ENCODE measurements at places on chromosomes 7 and 10.
A peak's percentile ranks its signal among the peaks of the same experiment; 100 is the strongest.

GRCh38 chr7:30142710-30143109 is 7.9 kb downstream of the MTURN start:
- peak; percentile 60 for DNase-seq

DNA sequence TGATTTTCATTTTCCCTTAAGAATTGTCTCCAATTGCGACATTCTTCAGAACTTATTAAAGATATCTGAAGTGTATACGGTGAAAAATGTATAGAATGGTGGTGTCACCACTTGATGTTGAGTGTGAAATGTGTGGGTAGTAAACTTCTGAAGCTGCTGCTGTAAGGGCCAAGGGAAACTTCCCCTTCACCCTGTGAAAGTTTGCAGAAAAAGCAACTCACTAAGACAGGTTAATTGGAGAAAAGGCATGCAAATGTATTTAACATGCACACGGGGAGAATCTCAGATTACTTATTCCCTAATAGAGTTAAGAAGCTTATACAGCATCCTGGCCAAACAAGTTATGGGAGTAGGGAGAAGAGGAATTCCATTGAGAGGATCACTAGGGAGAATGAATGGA is 173.0 kb downstream of the NSUN6 start:
- no peak for DNase-seq

GRCh38 chr10:73218431-73219191 is 28.4 kb downstream of the DNAJC9 start:
- DNase-seq, result no peak

DNA sequence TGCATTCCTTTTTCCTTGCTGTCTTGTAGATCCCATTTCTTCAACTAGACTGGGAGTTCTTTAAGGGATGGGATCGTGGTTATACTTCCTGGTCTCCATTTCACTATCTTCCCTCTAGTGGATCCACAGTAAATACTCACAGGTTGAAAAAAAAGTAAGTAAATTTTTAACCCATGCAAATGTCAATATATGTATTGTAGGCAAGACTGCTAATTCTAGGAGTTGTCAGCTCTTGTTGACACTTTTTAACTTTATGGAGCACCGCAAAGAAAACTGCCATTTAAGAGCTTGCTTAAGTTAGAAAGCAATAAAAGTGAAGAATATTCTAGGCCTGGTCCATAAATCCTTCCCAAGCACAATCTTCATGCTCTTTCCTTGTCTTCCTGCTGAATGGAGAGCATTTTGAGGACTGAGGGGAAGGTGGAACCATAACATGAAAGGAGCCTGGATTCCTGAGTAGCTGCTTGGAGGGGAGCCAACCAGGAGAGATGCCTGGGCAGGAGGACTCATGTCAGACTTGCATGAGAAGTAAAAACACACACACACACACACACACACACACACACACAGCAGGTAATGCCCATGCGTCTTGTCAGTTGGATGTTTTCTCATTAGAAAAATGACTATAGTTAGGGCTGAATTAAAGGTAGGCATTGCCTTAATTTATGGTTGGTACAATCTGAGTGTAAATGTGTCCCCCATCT is 32.2 kb downstream of the VWA2 start:
- DNase-seq, result no peak

DNA sequence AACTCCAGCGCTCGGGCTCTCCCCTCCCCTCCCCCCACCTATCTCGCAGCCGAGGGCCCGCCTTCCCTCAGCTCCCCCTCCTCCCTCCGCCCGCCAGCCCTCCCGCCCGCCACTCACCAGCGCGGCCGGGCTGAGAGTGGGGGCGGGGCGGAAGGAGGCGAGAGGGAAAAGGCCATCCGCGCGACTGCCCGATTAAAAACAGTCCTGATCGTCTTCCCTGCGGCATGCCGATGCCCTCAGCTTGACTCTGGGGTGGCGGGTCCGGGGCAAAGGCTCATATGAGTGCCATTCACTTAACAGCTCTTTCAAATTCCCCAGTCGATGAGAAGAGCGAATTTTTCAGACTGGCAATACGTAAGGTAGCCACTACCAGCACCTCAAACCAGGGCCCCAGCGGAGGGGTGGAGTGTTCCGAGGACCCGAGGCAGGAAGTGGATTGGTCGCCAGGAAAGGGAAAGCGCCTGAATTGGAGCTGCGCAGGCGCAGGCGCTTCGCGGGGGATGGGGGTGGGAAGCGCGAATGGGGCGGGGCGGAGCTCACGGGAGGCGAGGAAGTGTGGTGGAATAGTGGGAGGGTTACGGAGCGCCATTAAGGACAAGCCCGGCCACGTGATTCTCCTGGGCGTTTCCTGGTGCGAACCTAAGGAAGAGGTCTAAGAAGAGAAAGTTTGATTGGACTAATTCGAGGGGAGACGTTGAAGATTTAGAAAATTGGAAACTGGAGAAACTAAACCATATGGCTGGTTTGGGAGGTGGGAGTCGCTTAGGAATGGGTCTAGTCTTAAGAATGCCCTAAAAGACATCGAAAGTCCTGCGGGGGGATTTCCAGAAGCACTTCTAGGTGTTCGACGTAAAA is at the start of gene UPF2:
Gene UPF2 (minus strand): TSS at position 13 of the 855 bp plus-strand sequence. CDS start 7,386 bp downstream, outside the sequence.
- DNase-seq, result peak; percentile 100

- DNase-seq, result no peak
Observed at GRCh38 chr7:34361663-34362250, 296.3 kb upstream of the NPSR1 start.

GRCh38 chr7:157568770-157569584 is 232.2 kb downstream of the DNAJB6 start:
- DNase-seq, result peak; percentile 43

GRCh38 chr7:73308665-73309214 is at the start of gene NSUN5:
Gene NSUN5, minus strand, starts transcription at chr7:73308826. Its CDS starts 36 bp downstream, at chr7:73308790.
- peak; percentile 77 for DNase-seq

GRCh38 chr7:28236560-28236959 is 56.0 kb upstream of the JAZF1 start:
- no peak for DNase-seq

- DNase-seq, result no peak
Observed at GRCh38 chr7:24123076-24123475, 160.9 kb upstream of the NPY start.

- no peak for DNase-seq
Observed at GRCh38 chr7:98526059-98526458, 91.0 kb upstream of the NPTX2 start.

DNA sequence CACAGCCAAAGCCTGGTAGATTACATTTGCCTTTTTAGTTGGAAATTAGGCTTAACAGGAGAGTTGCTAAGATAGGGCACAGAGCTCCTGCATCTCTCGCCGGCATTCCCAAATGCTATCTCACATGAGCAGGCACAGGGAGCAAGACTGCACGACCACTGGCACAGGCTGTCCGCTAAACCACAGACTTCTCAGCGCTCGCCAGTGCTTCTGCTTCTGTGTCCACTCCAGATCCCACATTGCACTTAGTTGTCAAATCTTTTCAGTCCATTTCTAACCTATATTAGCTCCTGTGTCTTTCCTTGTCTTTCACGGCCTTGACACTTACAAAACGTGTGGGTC is 138.9 kb downstream of the EGFR start:
- DNase-seq, result no peak

DNA sequence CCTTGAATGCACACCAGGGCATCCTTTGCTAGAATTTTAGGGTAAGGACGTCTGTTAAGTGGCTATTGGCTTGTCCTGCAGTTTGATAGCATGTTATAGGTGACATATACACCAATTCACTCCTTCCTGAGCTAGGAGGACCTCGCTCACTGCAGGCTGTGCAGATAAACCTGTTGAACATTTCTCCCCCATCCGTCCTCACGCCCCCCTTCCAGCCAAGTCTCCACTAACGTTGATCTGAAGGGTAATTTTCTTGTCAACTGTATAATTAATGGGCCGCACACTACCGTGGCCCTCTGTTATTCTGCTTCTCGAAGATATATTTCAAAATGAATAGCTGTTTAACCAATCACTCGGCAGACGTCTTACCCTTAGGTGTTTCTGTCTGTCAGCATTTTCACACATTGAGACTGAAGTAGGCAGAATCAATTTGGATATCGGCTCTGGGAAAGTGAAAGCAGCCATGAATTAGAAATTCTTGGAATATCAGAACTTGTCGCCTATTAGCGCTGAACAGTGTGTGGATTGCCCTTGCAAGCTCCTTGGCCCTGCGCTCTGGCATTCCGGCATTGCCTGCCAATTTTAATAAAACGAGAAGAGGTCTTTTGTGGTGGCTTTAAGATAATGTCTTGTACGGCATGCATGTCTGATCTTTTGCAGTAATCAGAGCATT is 905.3 kb downstream of the TYW1 start:
- no peak for DNase-seq

- no peak for DNase-seq
Observed at GRCh38 chr10:43177595-43177994, 39.4 kb downstream of the CSGALNACT2 start.

- DNase-seq, result peak; percentile 94
Observed at GRCh38 chr10:102641880-102642735, 2.2 kb upstream of the TRIM8 start.

- DNase-seq, result no peak
Observed at GRCh38 chr10:127500127-127500526, 49.0 kb upstream of the NPS start.

GRCh38 chr7:29270594-29271318 is 76.2 kb downstream of the CHN2 start:
- no peak for DNase-seq

DNA sequence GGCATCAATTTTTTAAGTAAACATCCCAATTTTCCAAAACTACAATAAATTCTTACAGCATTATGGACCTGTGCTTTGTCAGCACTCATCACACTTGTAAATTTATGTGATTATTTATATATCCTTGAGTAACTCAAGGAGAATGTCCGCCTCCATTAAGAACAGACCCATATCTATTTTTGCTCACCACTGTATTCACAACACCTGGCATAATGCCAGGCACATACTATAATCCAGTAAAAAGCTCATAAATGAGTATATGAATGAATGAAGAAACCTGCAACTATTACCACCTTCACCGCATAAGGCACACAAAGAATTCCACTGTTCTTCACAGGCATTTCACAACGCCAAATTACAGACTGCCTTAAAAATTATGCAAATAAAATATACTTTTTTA is 46.9 kb downstream of the MINDY3 start:
- no peak for DNase-seq

DNA sequence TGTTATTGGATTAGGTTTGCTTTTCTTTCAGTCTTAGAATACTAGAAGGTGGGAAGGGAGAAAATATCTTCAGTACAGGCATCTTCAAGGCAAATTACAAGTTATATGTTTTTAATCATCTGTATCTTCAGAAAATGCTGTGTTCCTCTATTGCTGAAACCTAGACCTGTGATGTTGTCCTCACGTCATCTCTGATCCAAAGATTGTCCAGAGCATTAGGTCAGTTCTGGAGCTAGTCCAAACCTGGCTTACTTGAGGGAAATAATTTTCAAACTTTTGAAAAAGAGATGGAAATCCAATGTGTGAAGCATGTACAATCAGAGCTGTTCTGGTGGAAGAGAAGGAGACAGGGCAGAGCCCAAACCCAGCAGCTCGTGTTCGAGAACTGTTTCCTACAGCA is 217.3 kb downstream of the ZEB1 start:
- DNase-seq, result no peak

DNA sequence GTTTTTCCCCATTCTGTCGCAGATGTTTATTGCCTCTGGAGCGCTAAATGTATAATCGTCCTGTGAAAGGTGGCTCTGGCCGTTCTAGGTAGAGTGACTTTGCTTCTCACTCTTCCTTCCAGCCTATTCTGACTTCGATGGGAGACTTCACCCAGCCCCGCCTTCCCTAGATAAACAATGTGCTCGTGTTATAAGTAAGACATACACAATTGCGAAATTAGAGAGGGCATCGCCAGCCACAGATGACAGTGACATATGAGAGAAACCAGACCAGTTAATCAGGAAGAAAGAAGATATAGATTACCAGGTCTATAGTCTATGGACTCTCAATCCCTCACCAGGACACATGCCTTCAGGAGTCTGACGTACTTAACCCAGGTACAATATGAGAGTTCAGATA is 1050.5 kb upstream of the AUTS2 start:
- DNase-seq, result no peak

DNA sequence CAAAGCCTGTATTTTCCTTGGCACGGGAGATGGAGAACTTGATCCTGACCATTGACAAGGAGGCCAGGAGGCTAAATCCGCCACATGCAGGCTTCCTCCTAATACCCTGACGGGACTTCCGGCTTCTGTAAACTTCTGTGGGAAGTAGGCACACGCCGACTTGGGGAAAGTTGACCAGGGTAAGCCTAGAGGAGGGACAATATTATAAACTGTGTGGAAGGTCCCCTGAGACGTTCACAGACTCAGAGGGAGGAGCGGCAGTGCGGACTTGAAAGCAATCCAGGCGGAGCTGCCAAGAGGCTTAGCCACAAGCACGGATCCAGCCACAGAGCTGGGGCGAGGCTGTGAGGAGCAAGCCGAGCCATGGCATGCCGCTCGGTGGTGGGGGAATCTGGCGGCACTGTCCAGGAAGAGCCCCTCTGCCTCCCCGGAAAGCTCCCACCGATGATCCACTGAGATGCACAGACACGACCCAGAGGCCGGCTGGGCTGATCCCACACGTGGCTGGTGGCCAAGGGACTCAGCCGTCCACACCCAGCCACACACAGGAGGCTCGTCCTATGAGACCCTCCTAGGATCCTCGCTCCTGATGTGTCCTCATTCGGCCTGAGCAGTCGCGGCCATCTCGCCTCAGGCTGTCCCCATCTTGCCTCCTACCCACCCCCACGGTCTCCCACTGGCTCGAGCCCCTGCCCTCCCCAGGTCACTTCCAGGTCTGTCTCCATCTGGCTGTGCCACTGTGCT is 40.0 kb upstream of the INSIG1 start:
- peak; percentile 87 for DNase-seq

DNA sequence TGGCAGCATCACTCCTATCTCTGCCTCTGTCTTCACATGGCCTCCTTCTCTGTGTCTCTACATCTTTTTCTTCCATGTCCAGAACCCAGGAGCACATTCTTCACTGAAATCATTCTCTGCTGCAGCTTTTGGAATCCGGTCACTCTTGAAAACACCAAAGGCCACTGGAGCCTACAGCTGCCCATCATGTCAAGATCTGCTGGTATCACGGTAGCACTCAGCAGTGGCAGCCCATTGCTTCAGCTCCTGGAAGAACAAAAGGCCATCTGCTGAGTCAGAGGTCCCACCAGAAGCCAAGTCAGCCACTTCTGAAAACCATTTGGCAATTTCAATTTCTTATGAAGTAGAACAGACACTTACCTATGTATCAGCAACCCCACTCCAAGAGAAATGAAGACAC is 6.1 kb upstream of the PCBD1 start:
- no peak for DNase-seq

DNA sequence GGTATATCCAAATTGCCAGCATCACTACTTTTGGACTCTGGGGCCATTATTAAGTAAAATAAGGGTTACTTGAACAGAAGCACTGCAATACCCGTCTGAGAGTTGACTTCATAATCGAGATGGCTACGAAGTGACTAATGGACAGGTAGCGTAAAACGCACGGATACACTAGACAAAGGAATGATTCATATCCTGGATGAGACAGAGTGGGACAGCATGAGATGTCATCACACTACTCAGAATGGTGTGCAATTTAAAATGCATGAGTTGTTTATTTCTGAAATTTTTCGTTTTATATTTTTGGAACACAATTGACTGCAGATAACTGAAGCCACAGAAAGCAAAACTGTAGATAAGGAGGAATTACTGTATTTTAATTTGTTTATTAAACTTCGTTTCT is 421.5 kb upstream of the LRGUK start:
- DNase-seq, result no peak

GRCh38 chr7:25851332-25852210 is 300.4 kb upstream of the NFE2L3 start:
- DNase-seq, result peak; percentile 66

Measured in hepatic stellate cell (primary cell).